HepG2 (cell line): ENCODE measurements at places on chromosomes 1 and 21.

- H3K4me3 ChIP-seq, result no peak overlapping the region
- H3K36me3 ChIP-seq, result no peaks in the 10 kb centered on the region
- no peak for DNase-seq
- H3K27ac ChIP-seq, result no peak overlapping the region
Measured at GRCh38 chr1:199995096-199995685, 32.3 kb upstream of the NR5A2 start.

DNA sequence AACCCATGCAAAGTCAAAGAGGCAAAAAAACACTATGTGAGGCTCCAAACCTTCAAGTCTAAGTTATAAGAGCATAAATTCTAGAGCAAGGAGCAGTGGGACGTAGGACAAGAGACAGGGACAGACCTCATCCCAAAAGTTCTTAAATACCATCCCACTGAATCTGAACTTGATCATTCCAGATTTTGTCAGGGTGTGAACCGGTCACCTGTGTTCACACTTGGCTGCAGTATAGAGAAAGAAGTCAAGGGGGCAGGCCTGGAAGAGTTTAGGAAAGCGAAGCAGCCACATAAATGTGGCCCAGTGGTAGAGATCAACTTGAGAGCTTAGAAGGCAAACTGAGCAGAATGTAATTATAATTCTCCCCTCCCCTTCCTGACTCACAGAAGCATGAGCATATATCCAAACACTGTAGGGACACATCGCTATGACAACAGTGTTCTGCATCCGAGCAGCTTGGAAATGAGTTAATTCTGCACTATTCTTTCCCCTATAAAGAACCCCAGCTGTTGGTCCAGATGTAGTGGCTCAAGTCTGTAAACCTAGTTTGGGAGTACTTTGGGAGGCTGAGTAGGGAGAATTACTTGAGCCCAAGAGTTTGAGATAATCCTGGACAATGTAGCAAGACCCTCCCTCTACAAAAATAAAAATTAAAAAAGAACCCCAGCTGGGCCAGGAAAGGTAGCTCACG is 2.7 kb downstream of the AKR7A2 start:
- peaks cover 10% of the 10 kb centered on the region for H3K36me3 ChIP-seq
- DNase-seq, result no peak
- H3K4me1 ChIP-seq, result peaks cover 47% of the 10 kb centered on the region
- H3K27ac ChIP-seq, result no peak overlapping the region

- peaks cover 83% of the 10 kb centered on the region for H3K4me1 ChIP-seq
- H3K4me3 ChIP-seq, result no peak overlapping the region
- H3K27ac ChIP-seq, result no peak overlapping the region
- H3K27me3 ChIP-seq, result no peaks in the 10 kb centered on the region
- H3K36me3 ChIP-seq, result no peaks in the 10 kb centered on the region
- DNase-seq, result no peak
Measured at GRCh38 chr1:145983960-145984830, 12.2 kb downstream of the TXNIP start.

- no peak overlapping the region for H3K27ac ChIP-seq
- no peak for DNase-seq
- H3K4me3 ChIP-seq, result no peak overlapping the region
Measured at GRCh38 chr1:180765151-180765550, 133.3 kb downstream of the XPR1 start.

DNA sequence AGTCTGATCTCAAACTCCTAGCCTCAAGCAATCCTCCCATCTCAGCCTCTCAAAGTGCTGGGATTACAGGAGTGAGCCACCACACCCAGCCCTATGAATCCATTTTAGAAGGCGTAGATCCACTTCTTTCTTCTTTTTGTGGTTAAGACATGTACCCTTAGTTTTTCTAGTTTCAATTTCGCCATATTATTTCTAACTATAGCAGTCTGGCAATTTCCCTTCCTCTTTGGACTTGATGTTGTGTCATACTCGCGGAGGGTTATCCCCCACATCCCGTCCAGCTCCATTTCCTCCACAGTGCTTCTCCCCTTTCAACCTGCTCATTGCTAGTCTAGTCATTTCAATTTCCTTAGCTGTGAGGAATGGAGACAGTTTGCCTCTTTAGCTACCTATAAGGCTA is 5.2 kb upstream of the LRRC8D start:
- H3K27me3 ChIP-seq, result no peaks in the 10 kb centered on the region
- DNase-seq, result no peak
- no peak overlapping the region for H3K27ac ChIP-seq
- no peak overlapping the region for H3K4me3 ChIP-seq
- peaks cover 41% of the 10 kb centered on the region for H3K4me1 ChIP-seq
- H3K36me3 ChIP-seq, result no peaks in the 10 kb centered on the region
